HT1080 (cell line): ENCODE measurements at places on chromosomes 13 and 19. TPM values are rescaled to one million over a fixed set of nuclear protein-coding genes. Genes with fewer than 3 reads are reported as not detected.

Gene HIF3A
- not detected in 2 replicates for total RNA-seq

Gene CADM4
- total RNA-seq = 1.3 and 1.5 TPM in 2 replicates

Gene C19orf73
- total RNA-seq = 1.6 and 2.1 TPM in 2 replicates

Gene YJEFN3
- total RNA-seq = 0.90 and 1.6 TPM in 2 replicates

Gene ZNF358
- total RNA-seq = 25.2 and 29.8 TPM in 2 replicates

Gene ZNF575
- not detected in 2 replicates for total RNA-seq

Gene PLIN5
- total RNA-seq = not detected in 2 replicates

Gene FOSB
- 0.30 and 0.53 TPM in 2 replicates for total RNA-seq

Gene ACP5
- 1.8 and 2.4 TPM in 2 replicates for total RNA-seq

Gene BICRA
- 0.68 and 2.3 TPM in 2 replicates for total RNA-seq

Gene ZNF563
- 0.13 TPM in 1 of 2 replicates, not detected in the other for total RNA-seq

Gene CYP2F1
- total RNA-seq = not detected in 2 replicates

Gene THSD8
- not detected in 2 replicates for total RNA-seq

Gene C19orf33
- 51.9 and 85.9 TPM in 2 replicates for total RNA-seq

Gene CEACAM16
- not detected in 2 replicates for total RNA-seq

Gene BST2
- total RNA-seq = 1.2 TPM in 1 of 2 replicates, not detected in the other

Gene SULT2A1
- total RNA-seq = not detected in 2 replicates

Gene ZNF554
- total RNA-seq = 0.33 and 0.63 TPM in 2 replicates

Gene KCTD12
- 5.6 and 8.4 TPM in 2 replicates for total RNA-seq

Gene U2AF2
- 334 and 352 TPM in 2 replicates for total RNA-seq

Gene ANGPTL4
- not detected in 2 replicates for total RNA-seq

Gene C19orf81
- 1.1 and 3.2 TPM in 2 replicates for total RNA-seq

Gene OR1I1
- not detected in 2 replicates for total RNA-seq

Gene IFNL1
- not detected in 2 replicates for total RNA-seq

Gene NPHS1
- total RNA-seq = not detected in 2 replicates

Gene PRRG2
- total RNA-seq = 0.70 and 1.1 TPM in 2 replicates

Gene DACH1
- total RNA-seq = 0.07 and 0.29 TPM in 2 replicates

Gene MYADM
- 10.4 and 29.4 TPM in 2 replicates for total RNA-seq

Gene RFPL4AL1
- total RNA-seq = not detected in 2 replicates

Gene RAB3D
- total RNA-seq = not detected in 2 replicates

Gene MAB21L1
- total RNA-seq = not detected in 2 replicates

Gene HCN2
- total RNA-seq = 0.27 and 0.37 TPM in 2 replicates

Gene ZNF793
- 0.19 TPM in 1 of 2 replicates, not detected in the other for total RNA-seq

Gene WBP4
- 10.5 and 11.4 TPM in 2 replicates for total RNA-seq
